ENCODE measurements at places on chromosomes 7 and 10.

DNA sequence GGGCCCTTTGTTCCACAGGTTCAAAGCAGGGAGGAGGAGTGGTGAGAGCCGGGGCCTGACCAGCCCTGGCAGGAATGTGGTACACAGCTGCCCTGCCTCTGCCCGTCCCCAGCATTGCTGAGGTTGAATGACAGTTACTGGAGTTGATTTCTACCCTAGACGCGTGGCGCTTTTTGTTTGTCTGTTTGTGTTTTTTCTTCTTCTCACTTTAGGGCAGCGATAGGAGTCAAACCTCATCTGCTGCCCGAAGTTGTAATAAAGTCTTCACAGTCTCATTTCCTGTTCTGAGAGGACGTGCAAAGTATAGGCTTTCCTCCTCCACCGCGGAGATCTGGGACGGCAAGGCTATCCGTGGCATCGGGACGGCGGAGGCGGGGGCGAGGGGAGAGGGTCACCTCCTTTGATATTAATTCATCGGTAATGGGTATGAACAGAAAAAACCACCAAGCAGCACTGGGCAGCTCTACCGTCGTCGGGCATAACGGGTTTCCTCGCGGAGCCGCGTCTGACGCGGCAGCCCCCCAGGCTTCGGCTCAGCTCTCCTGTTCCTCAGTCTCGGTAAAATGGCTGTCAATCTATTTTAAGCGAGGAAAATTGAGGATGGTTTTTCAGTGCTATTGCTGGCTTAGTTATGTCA, 160.8 kb downstream of the LRMDA start:
- no peak for DNase-seq

DNA sequence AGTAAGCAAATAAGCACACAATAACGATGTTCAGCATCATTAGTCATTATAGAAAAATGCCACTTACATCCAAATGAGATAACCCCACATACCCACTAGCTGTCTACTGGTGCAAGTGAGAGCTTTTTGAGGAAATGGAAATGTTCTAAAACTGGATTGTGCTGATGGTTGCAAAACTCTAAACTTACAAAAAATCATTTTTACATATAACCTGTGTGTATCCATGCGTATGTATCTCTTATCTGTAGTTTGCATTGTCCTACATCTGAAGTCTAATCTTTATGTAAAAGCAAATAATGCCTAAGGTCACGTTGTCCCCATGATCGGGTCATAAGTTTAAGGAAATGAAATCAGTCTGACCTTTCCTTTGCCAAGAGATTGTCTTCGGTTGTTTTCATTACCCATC, 81.6 kb upstream of the DNAJB6 start:
- no peak for DNase-seq

DNA sequence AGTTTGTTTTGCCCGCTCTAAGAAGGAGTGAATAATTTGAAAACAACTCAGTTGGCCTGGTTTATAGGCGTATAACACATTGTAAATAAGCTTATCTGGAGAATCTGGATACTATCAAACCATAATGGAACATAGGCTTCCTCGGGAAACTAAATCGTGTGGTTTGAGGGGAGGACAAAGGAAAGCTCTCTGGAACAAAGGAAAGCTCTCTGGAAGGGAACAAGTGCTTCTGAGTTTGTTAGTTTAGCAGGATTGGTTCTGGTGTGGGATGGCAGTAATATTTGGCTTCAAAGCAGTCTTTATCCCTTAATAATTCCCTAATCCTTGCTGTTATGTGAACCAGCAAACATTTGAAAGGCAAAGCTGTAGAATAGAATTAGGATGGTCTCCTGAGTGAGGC, 15.0 kb upstream of the SLK start:
- DNase-seq, result no peak

GRCh38 chr7:28520074-28521015, 108.0 kb downstream of the CREB5 start:
- DNase-seq, result no peak
